ENCODE measurements at places on chromosomes 5 and 9.

DNA sequence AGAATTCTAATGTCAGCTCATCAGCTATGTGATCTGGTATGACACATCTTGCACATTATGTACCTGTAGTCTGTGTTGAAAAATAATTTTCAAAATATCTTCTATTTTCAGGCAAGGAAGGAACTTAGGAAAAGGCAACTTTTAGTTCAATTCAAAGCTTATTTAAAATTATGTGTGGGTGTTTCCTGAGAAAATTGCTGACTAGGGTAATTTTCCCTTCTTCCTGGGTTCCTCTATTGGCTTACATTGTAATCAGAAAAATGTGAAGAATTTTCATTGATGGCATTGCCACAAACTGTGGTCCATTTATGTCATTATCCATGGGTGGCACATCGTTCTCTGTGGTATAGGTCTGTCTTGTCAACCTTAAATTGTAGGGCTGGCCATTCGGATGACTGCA, 328.7 kb upstream of the SGCD start:
- DNase-seq = no peak

GRCh38 chr5:53997736-53998627, 312.4 kb downstream of the ARL15 start:
- DNase-seq = no peak

- DNase-seq = no peak
Measured at GRCh38 chr5:63963080-63963735, 963 bp upstream of the HTR1A start.

GRCh38 chr5:53091289-53091688, 18.3 kb downstream of the MOCS2 start:
- no peak for DNase-seq

GRCh38 chr5:31476738-31477141, 55.2 kb downstream of the DROSHA start:
- DNase-seq = no peak
